ENCODE measurements at places on chromosomes 13 and 19.

DNA sequence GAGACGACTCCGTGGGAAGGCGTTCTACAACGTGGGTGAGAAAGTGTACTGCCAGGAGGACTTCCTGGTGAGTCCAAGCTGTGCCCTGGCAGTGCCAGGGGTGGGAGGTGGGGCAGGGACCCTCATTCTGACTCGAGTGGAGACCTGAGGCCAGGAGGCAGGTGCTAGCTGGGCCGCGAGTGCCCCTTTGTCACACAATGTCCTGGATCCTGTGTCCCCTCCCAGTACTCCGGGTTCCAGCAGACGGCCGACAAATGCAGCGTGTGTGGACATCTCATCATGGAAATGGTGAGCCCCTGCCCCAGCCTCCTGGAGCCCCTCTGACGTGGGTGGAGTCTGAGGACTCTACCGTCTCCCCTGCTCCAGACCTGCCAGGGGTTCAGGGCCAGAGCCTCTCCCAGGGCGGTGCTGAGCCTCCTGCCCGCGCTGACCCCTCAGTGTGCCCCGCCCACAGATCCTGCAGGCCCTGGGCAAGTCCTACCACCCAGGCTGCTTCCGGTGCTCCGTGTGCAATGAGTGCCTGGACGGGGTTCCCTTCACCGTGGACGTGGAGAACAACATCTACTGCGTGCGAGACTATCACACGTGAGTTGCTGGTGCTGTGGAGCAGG lies 11.6 kb downstream of the WTIP start:
- DNase-seq, result no peak

GRCh38 chr19:21210037-21210621 lies 68.3 kb downstream of the ZNF431 start:
- no peak for DNase-seq

- no peak for DNase-seq
These were observed 88.6 kb downstream of the UBL3 start for GRCh38 chr13:29761815-29762214.

DNA sequence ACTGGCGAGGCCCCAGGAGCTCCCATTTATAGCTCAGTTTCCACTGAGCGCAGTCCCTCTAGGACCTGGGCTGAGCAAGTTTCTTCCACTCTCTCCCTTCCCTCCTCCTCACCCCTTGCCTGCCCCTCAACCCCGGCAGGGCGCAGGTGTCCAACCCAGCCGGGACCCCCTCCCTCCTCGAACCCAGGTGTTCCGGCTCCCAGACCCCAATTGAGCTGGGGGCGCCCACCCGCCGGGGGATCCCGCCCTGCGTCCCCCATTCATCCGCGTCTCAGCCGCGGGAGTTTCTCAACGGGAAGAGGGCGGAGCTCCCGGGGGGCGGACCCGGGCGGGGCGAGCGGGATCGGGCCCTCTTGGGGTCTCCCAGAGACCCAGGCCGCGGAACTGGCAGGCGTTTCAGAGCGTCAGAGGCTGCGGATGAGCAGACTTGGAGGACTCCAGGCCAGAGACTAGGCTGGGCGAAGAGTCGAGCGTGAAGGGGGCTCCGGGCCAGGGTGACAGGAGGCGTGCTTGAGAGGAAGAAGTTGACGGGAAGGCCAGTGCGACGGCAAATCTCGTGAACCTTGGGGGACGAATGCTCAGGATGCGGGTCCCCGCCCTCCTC lies at the start of gene KIRREL2:
Gene KIRREL2, plus strand, starts transcription at position 366 of the 604 bp plus-strand sequence. Its CDS starts 209 bp downstream, at position 575.
- no peak for DNase-seq

- DNase-seq, result peak; percentile 42
These were observed 202.9 kb downstream of the ATP8A2 start for GRCh38 chr13:25574437-25575411.

DNA sequence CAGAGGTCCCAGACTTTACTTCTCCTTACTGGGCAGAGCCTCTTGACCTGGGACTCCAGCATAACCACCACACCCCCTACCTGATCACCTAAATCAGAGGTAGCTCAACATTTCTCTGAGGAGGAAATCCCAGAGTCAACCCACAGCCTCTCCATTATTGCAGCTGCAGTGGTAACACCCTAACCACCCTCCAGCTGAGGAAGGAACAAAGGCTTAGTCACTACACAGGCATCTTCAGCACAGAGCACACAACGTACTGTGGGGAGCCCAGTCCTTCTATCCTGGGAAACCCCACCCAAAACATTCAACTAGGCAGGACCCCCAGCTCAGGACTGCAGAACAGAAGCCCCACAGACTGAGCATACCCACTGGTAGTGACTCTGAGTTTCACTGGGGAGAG lies 824.7 kb upstream of the SLITRK5 start:
- DNase-seq, result no peak

GRCh38 chr19:8323781-8324185 lies 2.5 kb downstream of the RPS28 start:
- DNase-seq, result no peak

DNA sequence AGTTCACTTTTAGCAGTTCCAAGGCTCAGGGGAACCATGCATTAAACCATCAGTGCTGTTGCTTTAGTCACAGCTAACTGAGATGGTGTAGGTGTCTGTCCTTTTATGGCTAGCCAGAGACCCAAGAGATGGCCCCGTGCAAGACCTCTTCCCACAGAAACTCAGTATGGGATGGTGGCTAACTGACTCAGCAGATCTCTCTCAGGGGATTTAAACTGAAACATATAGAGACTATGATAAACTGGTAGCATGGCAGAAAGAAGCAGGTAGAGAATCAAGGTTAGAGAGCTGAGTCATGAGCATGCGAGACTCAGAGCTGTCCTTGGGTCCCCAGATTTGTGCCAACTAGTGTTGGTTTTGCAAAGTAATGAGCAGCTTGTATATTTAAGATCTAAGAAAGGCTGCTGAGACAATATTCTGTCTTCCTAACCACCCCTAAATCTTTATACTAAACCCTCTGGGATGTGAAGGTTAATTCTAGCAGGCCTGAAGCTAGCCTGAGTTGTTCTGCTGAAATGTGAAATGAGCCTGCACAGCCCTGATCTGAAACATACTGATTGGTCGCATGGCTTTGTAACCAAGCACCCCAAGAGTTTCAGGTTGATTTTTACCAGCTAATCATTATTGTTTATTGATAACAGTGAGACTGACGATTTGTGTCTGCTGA lies 6.5 kb upstream of the SCEL start:
- no peak for DNase-seq

GRCh38 chr19:12665281-12665573 lies 1.3 kb downstream of the MAN2B1 start:
- no peak for DNase-seq

GRCh38 chr19:42069619-42070351 lies at the start of gene GRIK5:
Gene GRIK5 (minus strand): TSS chr19:42070206. CDS start chr19:42065770, 4,436 bp downstream.
- DNase-seq, result no peak

- no peak for DNase-seq
These were observed 428.2 kb upstream of the KLF12 start for GRCh38 chr13:74562381-74562780.

GRCh38 chr13:66069570-66069969 lies 1160.6 kb downstream of the PCDH9 start:
- no peak for DNase-seq

- peak; percentile 11 for DNase-seq
These were observed 14.5 kb upstream of the SIGLEC14 start for GRCh38 chr19:51660975-51661600.

DNA sequence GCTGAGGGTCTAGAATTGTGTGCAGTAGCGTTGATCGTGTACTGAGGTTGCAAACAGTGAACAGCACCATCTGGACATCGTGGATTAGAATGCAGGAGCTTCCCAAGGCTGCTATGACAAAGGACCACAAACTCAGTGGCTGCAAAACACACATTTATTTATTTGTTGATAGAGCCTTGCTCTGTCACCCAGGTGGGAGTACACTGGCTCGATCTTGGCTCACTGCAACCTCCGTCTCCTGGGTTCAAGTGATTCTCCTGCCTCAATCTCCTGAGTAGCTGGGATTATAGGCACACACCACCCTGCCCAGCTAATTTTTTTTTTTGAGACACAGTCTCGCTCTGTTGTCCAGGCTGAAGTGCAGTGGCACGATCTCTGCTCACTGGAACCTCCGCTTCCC lies 2.3 kb upstream of the UHRF1 start:
- no peak for DNase-seq

- DNase-seq, result no peak
These were observed 242.5 kb upstream of the GPC6 start for GRCh38 chr13:92984151-92984550.

Measured in activated T-helper 9 cell treated with anti-CD3 and anti-CD28 coated beads, Interleukin-2, amount 50 U/mL, for 16 hours (primary cell).